Uterus (tissue), 4 donors: ENCODE measurements at places on chromosomes 16 and 17.
A peak's percentile ranks its signal among the peaks of the same experiment; 100 is the strongest.

DNA sequence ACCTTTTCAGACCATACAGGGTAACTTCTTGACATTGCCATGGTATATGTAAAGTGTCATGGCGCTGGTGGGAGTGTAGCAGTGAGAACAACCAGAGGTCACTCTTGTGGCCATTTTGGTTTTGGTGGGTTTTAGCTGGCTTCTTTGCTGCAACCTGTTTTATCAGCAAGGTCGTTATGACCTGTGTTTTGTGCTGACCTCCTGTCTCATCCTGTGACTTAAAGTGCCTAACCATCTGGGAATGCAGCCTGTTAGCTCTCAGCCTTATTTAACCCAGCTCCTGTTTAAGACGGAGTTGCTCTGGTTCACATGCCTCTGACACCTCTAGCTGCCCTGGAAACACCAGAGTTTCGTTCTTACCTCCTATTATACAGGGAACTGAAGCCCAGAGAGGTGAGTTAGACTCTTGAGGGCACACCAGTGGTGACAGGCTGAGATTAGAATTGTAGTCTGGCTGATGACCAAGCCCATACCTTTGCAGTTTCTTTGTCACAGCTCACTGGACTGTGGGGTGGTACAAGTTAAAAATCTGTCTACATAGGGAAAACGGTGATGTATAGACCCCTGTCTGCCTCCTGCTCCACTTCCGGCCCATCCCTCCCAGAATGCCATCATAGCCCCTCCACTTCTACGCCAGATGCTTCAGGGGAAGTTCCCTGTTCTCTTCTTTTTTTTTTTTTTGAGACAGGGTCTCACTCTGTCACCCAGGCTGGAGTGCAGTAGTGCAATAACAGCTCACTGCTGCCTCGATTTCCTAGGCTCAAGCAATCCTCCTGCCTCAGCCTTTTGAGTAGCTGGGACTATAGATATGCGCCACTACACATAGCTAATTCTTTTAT is 21.0 kb downstream of the KSR1 start:
- DNase-seq, result no peak

DNA sequence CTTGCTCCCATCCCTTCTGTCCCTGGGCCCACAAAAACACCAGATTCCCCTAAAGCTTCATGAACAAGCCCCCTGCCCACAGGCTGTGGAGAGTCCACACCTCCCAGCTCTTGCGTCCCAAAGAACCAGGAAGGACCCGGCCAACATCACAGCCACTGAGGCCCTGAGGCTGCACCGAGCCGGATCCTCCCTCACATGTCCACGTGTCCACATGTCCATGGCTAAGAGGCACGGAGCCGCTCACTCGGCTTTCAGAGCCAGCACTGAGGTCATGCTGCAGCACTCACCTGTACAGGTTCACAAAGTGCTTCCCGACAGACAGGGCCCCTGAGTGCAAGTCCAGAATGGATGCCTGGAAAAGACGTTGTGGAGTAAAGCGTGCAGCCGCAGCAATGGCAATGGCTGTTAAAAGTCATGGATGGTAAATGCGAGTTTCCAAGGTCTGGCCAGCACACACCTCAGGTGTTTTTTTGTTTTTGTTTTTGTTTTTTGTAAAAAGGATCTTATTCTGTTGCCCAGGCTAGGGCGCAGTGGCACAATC is 11.9 kb upstream of the HEXD start:
- DNase-seq, result no peak

- no peak for DNase-seq
These were observed 1.9 kb downstream of the SLC39A11 start for GRCh38 chr17:73090396-73091202.

DNA sequence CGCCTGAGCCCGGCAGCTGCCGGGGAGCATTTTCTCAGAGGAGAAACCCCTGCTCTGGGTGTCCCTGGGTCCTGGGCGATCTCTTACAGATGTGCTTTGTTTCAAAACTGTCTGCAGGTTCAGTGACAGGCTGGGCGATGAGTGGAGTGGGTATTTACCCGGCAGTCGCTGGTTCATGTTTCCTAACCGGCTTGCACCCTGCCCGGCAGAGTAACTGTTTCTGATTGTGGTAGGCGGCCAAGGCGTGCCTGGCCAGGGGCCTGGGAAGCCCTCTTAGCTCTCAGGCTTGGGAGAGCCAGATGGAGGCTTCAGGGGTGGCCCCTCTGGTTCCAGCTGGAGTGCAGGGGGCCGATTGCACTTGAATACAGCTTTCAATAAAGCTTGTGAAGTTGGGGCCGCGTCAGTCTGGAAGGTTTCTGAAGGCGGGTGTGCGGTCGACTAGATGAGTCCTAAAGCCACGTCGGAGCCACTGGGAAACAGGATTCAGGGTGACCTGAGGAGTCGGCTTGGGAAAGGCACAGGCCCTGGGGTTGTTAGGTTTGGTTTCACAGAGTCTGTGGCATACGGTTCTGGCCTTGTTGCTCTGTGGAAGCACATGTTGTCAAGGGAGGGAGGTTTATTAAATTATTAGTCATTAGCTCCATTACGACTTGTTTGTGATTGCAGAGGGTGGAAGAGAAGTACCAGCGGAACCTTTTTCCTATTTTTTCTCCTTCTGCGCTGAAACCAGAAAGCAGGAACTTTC is 1.4 kb downstream of the BAIAP2 start:
- DNase-seq, result no peak

DNA sequence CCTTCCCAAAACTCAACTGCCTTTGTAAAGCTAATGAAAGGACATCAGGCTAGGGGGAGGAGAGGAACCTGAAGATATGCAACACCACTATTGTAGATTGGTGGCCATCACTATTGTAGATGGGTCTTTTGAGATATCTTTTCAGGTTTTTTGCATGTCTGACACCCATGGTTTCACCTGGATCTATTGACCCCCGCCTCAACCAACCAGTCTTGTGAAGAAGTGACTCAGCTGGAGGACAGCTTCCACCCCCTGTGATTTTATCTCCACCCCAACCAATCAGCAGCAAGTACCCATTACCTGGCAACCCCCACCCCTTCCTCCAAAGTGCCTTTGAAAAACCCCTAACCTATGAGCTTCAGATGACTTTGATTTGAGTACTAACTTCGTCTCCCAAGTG is 382.6 kb upstream of the GOT2 start:
- no peak for DNase-seq

DNA sequence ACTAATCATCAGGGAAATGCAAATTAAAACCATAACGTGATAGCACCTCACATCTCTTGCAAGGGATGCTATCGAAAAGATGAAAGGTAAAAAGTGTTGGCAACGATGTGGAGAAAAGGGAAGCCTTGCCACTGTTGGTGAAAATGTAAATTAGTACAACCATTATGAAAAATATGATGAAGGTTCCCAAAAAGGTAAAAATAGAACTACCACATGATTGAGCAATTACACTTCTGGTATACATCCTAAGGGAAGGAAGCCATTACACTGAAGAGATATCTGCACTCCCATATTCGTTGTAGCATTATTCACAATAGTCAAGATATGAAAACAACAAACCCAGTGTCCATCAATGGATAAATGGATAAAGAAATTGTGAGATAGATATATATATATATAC is 21.5 kb downstream of the ABCA10 start:
- no peak for DNase-seq

DNA sequence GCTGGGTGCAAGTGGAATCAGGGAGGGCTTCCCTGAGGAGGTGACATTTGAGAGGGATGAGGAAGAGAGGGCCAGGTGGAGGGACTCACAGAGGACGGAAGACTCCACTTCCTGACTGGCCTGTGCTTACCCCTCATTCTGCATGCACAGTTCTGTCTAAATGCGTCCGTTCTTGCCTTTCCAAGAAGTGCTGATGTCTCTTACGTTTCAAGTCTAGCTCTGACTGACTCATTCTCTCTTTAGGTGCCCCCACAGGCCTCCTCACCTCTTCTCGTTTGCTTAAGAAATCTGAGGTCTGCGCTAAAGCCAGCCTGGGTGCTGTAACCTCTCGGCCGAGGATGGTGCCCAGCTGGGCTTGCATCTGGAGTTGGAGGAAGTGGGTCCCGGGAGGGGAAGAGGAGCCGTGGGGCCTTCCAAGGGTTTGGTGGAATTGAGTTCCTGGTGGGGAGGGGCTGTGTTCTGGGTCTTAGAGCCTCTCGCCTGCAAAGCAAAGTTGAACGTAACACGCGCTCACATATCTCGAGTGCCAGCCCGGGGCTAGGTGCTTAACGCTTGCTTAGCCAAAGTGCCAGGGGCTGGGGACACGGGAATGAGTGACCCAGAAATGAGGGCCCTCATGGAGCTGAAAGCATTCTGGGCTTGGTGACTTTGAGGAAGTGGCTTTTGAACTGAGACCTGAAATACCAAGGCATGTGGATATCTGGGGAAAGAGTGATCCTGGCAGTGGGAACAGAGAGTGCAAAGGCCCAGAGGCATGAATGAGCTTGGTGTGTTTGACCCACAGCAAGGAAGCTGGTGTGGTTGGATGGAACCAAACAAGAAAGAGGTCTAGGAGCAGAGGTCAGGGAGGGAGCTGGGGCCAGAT is 4.8 kb downstream of the IL4R start:
- DNase-seq, result peak; percentile 23

GRCh38 chr17:55852734-55853133 is 101.9 kb downstream of the PCTP start:
- DNase-seq, result no peak

DNA sequence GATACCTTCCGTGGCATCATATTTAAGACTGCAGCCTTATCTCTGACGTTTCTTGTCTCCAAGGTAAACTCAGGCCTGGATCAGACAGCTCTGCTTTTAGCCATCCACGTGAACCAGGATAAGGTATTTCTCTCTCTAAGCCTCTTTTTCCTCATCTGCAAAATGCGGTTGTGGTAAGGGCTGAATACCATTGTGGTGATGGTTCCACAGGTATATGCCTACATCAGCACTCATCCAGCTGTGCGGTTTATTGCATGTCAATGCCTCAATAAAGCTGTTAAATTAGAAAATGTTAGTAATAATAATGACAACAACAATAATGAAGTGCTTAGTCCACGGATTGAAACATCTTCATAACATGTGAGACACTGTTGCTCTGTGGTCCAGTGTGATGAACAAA is 104.4 kb downstream of the GRIN2A start:
- no peak for DNase-seq

DNA sequence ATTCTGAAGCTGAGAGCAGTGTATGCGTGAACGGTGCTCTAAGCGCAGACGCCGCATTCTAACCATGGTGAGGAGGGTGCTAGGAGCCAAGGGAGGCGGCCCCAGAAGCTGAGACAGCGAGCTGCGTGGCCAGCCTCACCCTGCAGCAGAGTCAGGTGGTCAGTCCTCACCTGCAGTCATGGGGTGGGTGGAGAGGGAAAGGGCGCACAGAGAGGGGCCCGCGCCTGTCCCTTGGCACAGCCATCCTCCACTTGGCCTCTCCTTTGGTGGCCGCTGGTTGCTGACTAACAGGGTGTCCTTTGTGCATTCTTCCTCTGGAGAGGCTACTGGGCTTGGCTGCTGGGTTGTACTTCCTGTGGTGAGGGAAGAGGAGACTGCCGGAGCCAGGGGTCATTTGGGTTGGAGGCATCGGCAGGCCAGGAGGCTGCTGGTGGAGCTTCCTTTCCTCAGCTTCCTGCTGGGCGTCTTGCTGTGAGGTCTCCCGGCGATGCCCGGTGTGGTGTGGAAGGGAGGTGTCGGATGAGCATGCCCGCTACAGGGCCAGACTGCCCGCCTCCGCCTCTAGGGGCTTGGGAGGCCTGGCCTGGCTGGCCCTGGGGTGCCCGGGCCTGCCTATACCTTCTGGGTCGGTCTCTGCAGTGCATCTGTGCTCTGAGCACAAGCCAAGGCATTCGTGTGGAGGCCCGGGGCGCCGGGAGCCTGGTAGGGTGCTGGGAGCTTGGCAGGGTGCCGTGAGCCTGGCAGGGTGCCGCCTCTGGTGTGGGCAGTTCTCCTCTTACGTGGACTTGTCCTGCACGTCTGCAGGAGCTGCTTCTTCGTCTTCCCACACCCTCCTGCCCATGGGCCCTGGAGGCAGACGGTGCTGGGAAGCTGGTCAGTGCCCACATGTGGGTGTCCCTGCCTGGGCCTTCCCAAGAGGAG is 17.4 kb downstream of the RNF213 start:
- DNase-seq, result peak; percentile 37

DNA sequence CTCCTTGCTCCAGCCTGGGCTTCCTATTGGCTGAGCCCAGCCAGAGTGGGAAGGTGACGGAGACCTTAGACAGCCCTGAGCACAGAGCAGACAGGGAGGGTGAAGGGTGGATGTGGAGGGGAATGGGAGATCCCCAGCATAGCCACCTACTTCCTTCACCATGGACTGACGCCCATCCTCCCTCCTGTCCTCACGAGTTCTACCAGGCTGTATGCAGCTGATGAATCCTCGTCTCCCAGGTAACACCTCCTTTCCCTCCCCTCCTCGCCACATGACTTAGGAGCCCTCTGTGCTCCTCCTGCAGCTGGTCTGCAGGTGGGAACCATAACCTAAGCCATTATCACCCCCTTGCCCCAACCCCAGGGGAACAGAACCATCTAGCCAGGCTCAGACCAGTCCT is 9.0 kb upstream of the CRHR1 start:
- no peak for DNase-seq

DNA sequence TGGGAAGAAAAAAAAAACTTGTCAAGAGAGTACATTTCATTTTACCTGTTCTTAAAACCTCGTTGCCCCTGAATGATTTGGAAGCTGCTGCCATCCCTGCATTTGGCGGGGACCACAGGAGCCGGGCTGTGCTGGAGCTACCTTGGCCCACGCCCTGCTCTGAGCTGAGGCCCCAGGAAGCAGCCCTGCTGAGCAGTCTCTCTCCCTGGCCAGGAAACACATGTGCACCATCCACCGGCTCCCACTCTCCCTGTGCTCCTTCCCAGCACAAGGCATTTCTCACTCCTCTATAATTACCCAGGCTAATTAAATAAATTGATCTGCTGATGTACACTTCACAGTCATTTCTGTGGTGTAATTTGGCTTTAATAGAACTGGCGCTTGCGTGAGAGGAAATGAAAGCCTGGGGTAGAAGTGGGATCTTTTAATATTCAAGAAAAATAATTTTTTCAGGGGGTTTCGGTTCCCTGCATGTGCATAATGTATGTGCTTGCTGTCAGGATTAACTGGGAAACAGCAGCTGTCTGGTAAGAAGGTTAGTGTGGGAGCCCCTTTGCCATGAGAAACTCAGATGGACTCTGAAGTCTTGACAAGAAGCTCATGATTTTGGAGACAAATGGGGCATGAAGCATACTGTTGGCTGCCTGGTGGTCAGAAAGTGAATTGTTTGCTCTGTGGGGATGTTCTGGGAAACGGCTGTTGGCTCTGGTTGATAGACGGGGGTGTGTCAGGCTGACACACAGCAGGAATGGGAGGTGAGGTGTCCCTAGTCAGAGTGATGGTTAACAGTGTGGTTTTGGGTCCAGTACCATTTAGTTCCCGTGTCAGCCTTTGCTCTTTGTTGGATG is 252.3 kb upstream of the EEF2KMT start:
- no peak for DNase-seq

GRCh38 chr16:3876695-3877094 is 3.8 kb downstream of the CREBBP start:
- no peak for DNase-seq

DNA sequence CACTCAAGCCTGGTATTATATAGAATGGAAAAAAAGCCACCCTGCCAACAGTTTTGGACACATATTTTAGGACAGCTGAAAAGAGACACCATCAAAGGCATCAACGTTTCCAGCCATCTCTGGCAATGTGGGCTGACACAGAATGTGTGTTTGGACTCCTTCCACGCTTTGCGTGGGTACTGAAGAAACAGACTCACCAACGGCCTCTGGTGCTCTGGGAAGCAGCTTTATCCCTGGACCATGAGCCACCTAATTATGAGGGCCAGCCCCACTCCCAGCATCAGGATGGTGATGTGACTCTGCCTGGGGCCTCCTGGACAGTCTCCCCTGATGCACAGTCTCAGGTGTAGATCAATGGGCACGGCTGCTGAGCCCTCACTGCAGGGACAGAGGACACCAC is 27.9 kb downstream of the CCDC57 start:
- no peak for DNase-seq

GRCh38 chr17:8074554-8074953 is 13.0 kb downstream of the ALOX12B start:
- DNase-seq, result no peak
